ENCODE measurements at places on chromosomes 4 and X. TPM values are rescaled to one million over a fixed set of nuclear protein-coding genes. Genes with fewer than 3 reads are reported as not detected.

The NPFFR2 gene
- 3.2 TPM for total RNA-seq

The FGFBP2 gene
- not detected for total RNA-seq

The UGT2A1 gene
- not detected for total RNA-seq

The KDR gene
- 4.4 TPM for total RNA-seq

The XIAP gene
- total RNA-seq, result 59.5 TPM

The VGLL1 gene
- total RNA-seq, result not detected

The ANAPC10 gene
- 26.7 TPM for total RNA-seq

The CDX4 gene
- total RNA-seq, result not detected

The CXorf51A gene
- total RNA-seq, result not detected

The CXCL3 gene
- not detected for total RNA-seq

The MAGEC3 gene
- total RNA-seq, result 1.3 TPM

The N4BP2 gene
- 5.1 TPM for total RNA-seq

The ANOS1 gene
- total RNA-seq, result 7.0 TPM

The IGFBP7 gene
- total RNA-seq, result 95.4 TPM

The GAB3 gene
- total RNA-seq, result 3.3 TPM

The SHISA3 gene
- total RNA-seq, result 0.71 TPM

The TBX22 gene
- total RNA-seq, result not detected

The NSUN7 gene
- not detected for total RNA-seq

The ATP2B3 gene
- total RNA-seq, result 59.8 TPM

The CRMP1 gene
- 83.2 TPM for total RNA-seq

The P2RY10 gene
- not detected for total RNA-seq

The UGT8 gene
- 23.1 TPM for total RNA-seq

The INTU gene
- total RNA-seq, result 30.3 TPM

The RRAGB gene
- 31.8 TPM for total RNA-seq

The GYPE gene
- total RNA-seq, result 0.36 TPM

The AVPR2 gene
- not detected for total RNA-seq

The CENPVL1 gene
- total RNA-seq, result not detected

The ZNF157 gene
- total RNA-seq, result 3.2 TPM

The SLC39A8 gene
- 13.3 TPM for total RNA-seq

The PNCK gene
- 144 TPM for total RNA-seq

The HMGB3 gene
- 33.1 TPM for total RNA-seq

The DCAF4L1 gene
- total RNA-seq, result 0.39 TPM

The P2RY4 gene
- total RNA-seq, result not detected

The STOX2 gene
- total RNA-seq, result 78.6 TPM

Data from dorsolateral prefrontal cortex (tissue), 122 donors.